ENCODE measurements at places on chromosomes 7 and 10. TPM values are rescaled to one million over a fixed set of nuclear protein-coding genes. Genes with fewer than 3 reads are reported as not detected.

GCK gene
- 0.11 TPM for total RNA-seq

AGMO gene
- total RNA-seq, result not detected

DNA sequence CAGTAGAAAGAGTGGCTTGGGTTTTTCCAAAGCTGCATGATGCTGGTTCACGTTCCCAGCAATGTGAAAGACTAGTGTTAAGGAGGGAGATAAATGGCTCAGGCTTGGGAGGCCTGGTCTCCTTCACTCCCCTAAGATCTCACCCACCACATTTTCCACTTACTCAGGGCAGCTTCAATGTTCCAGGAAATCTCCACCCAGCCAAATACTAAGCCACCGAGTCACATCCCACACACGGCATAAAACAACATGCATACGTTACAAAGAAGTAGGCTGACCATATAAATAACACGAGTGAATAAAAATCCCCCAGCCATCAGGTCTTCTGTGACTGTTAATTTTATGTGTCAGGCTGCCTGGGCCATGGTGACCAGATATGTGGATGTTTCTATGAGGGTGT, 303.5 kb downstream of the SFMBT2 start:
- H3K4me1 ChIP-seq, result peaks cover 4% of the 10 kb centered on the region
- H3K36me3 ChIP-seq, result no peaks in the 10 kb centered on the region
- H3K27me3 ChIP-seq, result no peaks in the 10 kb centered on the region
- DNase-seq, result peak; percentile 69

GRCh38 chr7:126658684-126659083, 594.1 kb downstream of the GRM8 start:
- no peak for DNase-seq
- H3K4me3 ChIP-seq, result no peak overlapping the region
- H3K36me3 ChIP-seq, result no peaks in the 10 kb centered on the region
- no peaks in the 10 kb centered on the region for H3K4me1 ChIP-seq
- no peaks in the 10 kb centered on the region for H3K27me3 ChIP-seq
- no peak overlapping the region for H3K27ac ChIP-seq

DNA sequence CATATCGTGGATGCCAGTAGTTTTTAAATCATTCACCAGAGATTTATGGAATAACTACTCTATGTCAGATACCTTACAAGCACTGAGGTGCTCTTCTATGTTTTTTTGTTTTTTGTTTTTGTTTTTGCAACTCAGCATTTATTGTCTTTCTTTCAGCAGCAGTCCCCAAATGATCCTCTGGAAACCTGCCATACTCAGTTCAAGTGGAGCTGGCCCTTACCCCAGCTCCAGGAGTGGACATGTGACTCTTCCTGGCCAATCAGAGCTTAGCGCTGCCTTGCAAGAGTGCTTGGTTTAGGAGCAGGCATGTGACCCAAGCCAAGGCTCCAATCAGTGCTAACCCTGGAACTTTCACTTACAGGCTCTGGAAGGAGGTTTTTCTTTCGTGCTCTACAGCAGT, 356.6 kb upstream of the ZMIZ1 start:
- no peak overlapping the region for H3K4me3 ChIP-seq
- DNase-seq, result no peak
- H3K27me3 ChIP-seq, result no peaks in the 10 kb centered on the region
- H3K27ac ChIP-seq, result no peak overlapping the region

- H3K36me3 ChIP-seq, result no peaks in the 10 kb centered on the region
- no peak for DNase-seq
- H3K27me3 ChIP-seq, result no peaks in the 10 kb centered on the region
- no peak overlapping the region for H3K4me3 ChIP-seq
Observed at GRCh38 chr7:147145194-147145593, 1028.6 kb downstream of the CNTNAP2 start.

DNA sequence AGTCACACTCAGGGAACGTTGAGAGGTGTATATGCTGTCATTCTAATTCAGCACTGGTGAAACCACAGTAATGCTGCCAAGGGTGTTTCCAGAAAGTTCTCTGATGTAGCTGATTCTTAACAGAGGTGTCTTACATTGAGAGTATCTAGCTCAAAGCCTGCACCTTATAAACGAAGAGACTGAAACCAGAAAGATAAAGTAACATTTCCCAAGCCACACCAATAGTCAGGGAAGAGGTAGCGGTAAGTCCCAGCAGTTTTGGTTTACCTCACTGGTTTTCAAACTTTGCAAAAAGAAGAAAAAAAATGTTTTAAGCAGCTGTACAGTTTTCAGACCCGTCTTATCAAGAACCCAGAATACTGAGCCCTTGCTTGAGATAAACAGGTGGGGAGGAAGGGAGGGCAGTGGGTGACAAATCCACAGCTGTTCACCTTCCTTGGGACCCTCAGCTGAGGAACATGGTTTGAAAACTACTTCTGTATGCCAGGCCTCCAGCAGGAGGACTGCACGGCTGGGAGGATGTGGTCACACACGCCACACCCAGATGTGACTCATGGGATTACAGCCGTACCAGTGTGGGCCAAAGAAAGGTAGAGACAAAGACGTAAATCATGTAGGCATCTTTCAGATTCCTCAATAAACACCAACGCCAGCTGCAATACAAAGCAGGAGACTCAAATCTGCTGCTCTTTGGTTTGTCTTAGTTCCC, 63.9 kb upstream of the GSDME start:
- DNase-seq, result peak; percentile 96
- no peaks in the 10 kb centered on the region for H3K27me3 ChIP-seq
- peak overlapping the region; percentile 94 for H3K27ac ChIP-seq

Data from GM23248 (cell line).